ENCODE measurements at places on chromosomes 4 and X.

- DNase-seq, result no peak
These were observed 20.1 kb downstream of the EIF4E start for GRCh38 chr4:98908703-98909262.

- DNase-seq, result peak; percentile 52
These were observed 144.6 kb upstream of the NOCT start for GRCh38 chr4:138870737-138871554.

- DNase-seq, result no peak
These were observed 49.3 kb upstream of the CD40LG start for GRCh38 chrX:136598631-136599030.

- no peak for DNase-seq
These were observed 200.6 kb upstream of the RBPJ start for GRCh38 chr4:26120098-26120825.

DNA sequence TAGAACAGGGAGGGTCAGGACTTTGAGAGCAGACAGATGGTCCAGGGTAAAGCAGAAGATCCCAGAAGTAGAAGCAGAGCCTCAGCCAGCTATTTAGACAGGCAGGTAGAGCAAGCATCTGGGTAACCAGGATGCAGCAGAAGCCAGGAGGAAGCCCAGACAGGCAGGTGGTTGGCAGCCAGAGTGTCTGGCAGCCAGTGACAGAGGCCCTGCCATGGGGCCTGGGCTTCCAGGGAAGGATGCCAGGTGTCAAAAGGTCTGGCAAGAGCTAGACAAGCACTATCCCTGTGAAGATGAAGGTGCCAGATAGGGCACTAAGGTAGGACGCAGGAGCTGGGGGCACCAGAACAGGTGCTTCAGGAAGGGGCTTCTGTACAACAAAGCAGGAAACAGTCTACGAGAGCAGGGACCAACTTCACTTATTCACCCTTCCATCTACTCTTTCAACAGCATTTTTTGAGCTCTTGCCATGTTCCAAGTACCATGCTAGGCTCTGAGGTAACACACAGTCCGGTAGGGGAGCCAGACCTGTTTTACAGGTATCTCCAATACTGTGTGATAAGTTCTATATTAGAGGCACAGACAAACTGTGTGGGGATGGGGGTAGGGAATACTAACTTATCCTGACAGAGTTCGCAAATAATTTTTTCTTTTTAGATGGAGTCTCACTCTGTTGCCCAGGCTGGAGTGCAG, 38.1 kb upstream of the GJB1 start:
- no peak for DNase-seq

DNA sequence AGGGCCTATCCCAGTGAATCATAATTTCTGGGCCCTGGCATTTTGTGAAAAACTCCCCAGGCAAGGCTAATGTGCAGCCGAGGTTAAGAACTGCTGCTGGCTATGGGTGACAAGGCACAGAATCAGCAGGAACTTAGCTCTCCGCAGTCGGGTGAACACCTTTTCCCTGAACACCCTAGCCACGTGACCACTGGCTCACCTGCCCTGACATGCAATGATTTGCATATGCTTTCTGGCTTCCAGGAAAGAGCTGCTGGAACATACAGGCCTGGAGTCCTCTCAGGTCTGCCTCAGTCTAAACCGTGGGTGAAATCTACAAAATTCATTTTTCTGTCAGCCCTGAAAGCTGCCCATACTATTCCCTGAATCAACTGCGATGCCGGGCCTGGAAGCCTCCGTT, 56.6 kb downstream of the ZNF827 start:
- DNase-seq, result peak; percentile 89

DNA sequence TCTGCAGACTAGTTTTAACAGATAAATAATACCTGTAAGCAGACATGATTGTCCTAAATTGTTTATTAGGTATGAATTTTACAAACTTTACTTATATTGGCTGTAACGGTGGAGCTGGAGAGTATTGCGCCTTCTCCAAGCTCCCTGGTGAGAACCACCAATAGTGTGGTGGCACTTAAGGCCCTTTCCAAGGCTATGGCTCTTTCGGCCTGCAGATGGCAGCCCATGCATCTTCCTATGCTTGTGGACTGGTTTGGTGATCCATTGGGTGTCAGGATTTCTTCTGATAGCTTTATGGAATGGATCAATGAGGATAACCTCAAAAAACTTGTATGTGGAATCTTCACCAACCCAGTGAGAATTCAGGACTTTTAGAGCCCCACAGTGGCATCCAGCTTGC, 7.8 kb downstream of the LARP1B start:
- DNase-seq, result peak; percentile 22

DNA sequence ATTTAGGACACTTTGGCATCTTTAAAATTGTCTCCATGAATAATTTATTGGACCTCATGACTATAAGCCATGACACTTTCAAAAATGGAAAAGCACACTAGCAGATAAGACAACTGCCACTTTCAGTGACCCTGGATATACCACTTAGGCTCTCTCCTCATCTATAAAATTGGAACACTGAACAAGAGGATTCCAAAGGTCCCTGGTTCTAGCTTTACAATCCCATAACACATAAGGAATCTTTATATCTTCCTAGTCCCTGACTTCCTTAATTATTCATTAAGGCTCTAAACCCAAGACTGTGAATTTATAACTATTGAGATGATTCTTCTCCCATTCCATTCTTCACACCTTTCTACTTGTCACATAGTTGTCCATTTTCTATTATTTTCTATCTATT, 190.2 kb downstream of the SCFD2 start:
- no peak for DNase-seq

- peak; percentile 11 for DNase-seq
These were observed 684.9 kb upstream of the MAGEB2 start for GRCh38 chrX:29530501-29530900.

- no peak for DNase-seq
These were observed 10.2 kb upstream of the GPKOW start for GRCh38 chrX:49133759-49134158.

- DNase-seq, result peak; percentile 47
These were observed 219.8 kb downstream of the OR13H1 start for GRCh38 chrX:131763674-131764073.

DNA sequence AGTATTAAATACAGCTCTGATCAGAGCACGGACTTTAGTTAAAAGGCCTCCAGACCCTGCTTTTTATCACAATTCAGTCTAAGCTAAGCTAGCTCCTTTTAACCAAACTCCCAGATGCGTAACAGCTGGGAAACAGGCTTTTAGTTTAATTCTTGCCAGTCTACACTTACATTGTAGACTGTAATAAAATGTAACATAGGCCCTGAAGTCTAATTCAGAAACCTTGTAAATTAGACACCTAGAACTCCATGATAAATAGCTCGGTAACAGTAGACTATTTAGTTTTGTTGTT, 20.1 kb downstream of the FBXO8 start:
- no peak for DNase-seq

DNA sequence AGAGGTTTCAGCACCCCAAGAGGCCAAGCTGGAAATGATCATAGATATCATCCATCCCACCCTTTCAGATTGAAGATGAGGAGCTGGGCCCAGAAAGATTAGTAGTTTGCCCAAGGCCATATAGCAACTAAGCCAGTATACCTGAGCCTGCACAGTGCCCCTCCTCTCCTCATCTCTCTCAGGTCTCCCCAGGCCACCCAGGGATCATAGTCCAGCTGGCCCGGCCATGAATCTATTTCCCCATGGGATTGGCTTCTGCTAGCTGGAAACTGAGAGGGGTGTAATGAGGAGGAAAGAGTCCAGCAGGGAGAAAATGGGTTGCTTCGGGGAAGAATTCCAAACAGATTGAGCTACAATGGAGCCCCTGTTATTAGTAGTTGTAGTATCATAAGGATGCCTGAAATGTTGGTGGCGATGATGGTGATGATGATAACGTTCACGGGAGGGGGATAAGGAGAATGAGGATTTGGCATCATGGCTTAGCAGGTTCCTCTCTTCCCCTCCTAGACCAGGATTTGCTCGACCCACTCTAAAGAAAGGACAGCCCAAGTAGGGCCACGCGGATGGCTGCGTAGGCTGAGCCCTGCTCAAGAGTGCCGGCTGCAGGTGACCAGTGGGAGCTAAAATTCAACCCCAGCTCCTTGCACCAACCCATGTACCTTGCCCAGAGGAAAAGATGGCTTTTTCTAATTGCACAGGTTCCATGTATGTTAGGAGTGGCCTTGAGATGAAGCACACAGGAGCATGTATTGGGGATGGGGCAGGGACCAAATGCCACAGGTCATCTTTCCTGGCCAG, 117.8 kb upstream of the PJA1 start:
- DNase-seq, result no peak

DNA sequence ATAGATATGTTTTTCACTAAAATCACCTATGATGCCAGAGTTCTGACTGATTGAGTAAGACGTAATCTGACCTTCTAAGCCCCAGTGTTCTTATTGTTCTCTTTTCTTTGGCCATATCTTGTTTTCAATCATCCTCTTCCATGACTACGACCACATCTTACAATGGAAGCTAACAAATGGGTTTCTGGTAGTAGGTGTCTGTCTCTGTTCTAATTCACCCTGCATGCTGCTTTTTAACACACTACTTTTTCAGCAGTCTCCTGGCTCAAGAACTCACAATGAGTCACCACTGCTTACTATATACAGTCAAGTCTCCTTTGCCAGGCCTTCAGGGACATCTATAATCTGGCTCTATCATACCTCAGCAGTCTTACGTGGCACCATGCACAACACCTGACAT, 146.1 kb downstream of the NEXMIF start:
- no peak for DNase-seq

DNA sequence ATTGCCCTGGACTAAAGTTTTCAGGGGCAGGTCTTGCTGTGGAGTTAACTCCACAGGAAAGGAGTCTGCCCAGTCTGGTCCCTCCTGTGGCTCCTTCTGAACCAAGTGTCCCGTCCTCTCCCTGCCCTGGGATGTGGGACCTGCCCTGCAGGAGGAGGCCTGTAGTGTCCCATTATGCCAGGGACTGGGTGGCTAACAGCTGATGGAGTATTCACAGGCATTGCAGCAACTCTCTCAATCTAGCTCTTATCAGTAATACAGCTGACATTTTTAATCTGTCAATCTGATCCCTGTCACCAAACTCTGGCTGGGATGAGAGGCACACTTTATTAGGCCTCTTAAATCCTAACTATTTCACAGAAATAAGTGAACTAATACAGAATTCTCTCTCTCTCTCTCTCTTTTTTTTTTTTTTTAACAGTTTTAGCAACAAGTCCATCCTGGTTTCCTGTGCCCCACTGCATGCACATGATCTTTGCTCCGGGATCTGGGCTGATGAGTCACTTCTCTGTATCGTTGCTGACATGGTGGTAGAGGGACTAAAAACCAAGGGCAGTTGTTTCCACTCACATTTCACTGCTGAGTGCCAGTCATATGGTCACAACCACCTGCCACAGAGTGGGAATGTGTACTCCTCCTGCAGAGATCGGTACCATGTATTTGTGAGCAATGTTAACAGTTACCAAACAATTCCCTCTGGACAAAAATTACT, 39.1 kb downstream of the HAND2 start:
- peak; percentile 35 for DNase-seq

DNA sequence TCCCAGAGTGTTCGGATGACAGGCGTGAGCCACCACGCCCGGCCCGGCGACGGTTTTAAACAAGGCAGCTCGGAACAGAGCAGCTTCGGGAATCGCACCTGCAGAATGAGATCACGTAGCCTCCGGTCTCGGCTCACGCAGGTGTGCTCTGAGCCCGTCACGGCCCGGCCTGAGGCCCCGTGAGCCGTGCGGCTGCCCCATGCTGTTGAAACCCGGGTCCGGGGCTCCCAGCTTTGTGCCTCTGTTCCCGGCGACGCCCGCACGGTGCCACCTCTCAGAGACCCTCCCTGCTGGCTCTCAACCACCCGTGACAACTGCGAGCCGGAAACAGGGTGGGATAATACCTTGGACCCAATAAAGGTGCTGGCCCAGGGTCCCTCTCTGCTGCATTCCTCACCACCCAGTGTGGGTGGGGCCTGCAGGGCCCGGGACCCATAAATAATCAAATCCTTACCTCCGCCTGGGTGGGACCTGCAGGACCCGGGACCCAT, 13.4 kb upstream of the PLCXD1 start:
- no peak for DNase-seq

DNA sequence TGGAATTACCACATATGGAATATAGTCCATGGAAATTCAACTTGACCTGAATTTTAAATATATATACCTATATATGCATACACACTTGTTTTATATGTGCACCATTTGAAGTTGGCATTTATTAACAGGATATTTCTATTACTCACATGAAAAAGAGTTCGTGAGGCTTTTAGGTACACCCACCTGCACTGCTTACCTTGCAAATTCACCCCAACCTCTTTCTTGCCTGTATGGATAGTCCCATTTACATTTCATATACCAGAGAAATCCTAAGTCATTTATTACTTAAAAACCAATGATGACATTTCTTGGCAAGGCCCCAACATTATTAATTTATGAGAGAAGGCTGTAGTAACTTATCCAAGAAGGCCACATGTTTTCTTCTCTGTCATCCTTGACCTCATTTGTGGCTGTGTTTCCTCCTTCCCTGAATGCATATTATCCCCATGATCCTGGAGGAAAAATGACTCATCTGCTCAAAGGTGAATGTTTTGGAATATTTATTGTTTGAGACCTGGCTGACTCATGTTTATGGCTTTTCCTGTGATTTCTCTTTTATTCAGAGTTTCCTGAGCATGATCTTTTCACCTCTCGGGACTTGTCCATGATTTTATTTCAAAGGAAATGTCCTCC, 62.2 kb upstream of the FAM241A start:
- no peak for DNase-seq

DNA sequence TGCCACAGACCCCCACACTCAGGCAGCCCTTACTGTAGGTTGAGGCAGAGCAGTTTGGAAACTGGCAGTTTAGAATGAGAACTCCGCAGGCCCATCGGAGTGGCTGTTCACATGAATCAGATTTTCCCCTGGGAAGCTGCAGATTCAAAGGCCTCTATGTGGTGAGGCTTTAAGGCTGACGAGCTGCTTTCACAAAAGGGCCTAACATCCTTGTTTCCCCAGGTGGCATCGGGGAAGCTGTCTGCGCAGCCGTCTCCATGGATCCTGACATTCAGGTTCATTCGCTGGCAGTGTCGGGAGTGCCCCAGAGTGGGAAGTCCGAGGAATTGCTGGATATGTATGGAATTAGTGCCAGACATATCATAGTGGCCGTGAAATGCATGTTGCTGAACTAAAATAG, 33.7 kb downstream of the TKTL1 start:
- DNase-seq, result no peak

DNA sequence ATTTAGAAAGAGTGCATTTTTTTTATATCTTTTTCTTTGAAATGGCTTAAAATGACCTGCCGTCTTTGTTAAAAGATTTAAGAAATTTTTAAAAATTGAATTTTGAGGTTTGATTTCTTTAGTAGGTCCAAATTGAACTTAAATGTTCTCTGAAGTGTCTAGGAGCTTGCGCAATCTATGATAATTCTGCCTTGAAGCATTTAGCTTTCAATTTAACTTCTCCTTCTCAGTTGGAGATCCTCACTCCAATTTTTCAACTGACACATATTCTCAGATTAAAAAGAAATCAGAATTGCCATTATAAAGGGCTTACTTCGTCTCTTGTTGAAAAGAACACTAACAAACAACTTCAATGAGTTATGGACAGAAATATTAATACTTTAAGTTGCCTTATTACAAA, 273.5 kb downstream of the TMA16 start:
- no peak for DNase-seq

- no peak for DNase-seq
These were observed 174.2 kb downstream of the HHIP start for GRCh38 chr4:144820011-144820727.

GRCh38 chrX:17836830-17837229, 24.3 kb downstream of the RAI2 start:
- no peak for DNase-seq

- peak; percentile 36 for DNase-seq
These were observed 26.1 kb upstream of the CBLL2 start for GRCh38 chrX:22246620-22247019.

Data from trophoblast cell (in vitro differentiated cells and primary cell).